ENCODE measurements at places on chromosomes 16 and 17. TPM values are rescaled to one million over a fixed set of nuclear protein-coding genes. Genes with fewer than 3 reads are reported as not detected.

The C17orf113 gene
- 0.58 TPM for total RNA-seq

GRCh38 chr16:65936096-65936495 lies 430.4 kb upstream of the CDH5 start:
- DNase-seq, result no peak

DNA sequence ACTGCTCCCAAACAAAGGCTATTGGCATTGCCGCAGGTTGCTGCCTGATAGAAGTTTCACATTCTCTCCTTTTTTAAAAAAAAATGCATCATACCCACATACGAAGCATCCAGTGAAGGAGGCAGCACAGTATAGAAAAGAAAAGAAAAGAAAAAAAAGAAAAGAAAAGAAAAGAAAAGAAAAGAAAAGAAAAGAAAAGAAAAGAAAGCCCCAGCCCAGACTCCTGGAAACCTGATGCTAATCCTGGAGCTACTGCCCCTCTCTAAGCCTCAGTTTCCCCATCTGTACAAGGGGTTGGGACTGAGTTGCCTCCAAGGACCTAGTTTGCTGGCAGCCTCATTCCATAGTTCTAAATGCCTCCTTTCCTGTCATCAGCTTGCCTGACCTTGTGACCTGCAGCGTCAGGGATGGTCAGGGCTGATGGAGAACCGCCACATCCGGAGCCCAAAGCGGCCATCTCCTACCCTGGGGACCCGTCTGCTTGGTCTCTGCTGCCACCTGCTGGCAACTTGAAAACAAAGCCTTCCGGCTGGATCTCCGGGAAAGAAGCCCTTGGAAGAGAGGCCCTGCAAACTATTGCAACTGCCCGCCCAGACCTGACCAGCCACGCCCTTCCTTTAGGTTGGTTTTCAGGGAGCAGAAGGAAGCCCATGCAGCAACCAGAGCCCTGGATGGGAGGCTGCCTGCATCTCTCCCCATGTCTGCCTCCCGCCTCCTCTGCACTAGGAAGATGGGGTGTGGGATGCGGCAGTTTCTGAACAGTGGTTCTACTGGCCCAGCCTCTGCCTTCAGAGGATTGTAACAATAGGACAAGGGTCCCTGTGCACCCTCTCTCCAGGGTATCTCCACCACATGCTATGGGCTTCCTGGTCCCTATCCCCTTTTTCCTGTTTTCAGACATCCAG lies 13.0 kb downstream of the AIPL1 start:
- peak; percentile 81 for DNase-seq

The TAC4 gene
- total RNA-seq, result not detected

DNA sequence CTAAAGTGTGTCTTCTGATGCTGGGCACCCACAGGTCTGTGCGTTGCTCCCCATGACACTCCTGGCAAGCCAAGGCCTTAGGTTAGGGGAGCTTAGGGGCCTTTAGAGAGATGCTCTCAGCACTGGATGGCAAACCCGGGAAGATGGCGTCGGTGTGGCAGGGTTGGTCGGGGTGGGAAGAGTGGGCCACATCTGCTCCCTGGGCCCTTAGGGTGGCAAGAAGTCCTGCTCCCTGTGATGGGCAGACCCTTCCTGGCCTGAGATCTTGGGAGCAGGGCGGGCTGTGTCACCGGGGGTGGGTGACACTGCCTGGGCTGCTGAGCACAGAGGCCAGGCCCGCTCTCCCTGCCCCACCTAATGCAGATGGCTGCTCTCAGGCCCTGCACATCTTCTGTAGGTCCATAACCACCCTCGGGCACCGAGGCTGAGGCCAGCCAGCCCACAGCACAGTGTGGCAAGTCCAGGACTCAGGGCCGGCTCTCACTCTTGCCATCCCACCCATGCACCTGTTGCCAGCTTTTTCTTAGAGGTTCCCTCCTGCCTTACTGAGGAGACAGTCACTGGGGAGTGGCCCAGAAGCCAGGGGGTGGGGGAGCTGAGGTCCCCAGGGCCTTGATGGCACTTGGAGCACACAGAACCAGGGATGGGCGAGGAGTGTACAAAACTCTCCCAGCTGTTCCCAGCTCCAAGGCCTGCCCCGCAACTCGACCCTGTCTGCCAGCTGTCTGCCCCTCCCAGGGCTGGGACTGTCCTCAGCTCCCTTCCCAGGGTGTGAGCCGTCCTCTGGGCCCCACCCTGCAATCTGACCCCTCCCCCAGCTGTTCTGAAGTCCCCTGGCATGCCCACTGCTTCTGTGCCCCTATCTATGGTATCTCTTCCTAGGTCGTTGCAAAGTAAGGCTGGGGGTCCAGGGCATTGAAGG lies 4.4 kb upstream of the MTSS2 start:
- DNase-seq, result no peak

The NLRC3 gene
- total RNA-seq, result 1.9 TPM

- no peak for DNase-seq
Observed at GRCh38 chr17:17036524-17036998, 5.7 kb upstream of the MPRIP start.

- peak; percentile 92 for DNase-seq
Observed at GRCh38 chr16:667780-668518, at the start of gene RHOT2. RHOT2 (plus strand) TSS chr16:668132; CDS start chr16:668200, 68 bp downstream.

- no peak for DNase-seq
Observed at GRCh38 chr17:1813088-1813487, 16.6 kb downstream of the SMYD4 start.

DNA sequence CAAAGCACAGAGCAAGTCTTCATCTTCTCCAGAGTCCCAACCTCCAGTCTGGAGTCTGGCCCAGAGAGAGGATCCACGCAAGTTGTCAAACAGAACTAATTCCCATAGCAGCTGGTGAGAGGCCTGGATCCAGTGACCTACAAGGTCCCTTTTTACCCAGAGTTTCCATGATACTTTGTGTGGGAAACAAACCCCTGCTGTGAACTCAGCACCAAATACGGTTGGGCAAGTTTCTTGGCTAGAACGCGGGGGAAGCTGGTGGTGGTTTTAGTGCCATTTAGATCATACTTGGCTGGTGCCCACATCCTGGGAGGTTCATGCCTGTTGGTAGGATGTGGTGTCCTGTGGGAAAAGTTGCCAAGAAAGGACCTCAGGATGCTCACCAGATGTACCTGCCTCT lies 18.1 kb downstream of the TMC7 start:
- no peak for DNase-seq

- DNase-seq, result no peak
Observed at GRCh38 chr17:11852912-11853311, 144.4 kb downstream of the ZNF18 start.

DNA sequence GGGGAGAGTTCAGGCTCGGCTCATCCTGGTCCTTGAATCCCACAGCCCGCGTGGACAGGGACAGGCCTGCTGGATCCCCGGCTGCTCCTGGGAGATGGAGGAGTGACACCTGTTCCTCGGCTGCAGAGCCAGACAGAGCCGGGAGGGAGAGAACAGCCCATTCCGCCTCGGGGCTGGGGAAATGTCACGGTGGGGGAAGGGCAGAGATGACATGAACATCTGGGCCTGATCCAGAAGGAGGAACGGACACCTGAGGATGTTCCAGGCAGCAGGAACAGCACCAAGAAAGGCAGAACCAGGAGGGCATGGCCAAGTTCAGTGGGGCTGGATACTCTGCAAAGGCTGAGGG lies 2.1 kb downstream of the ZNF764 start:
- no peak for DNase-seq

- peak; percentile 79 for DNase-seq
Observed at GRCh38 chr17:28725660-28726225, 290 bp downstream of the TLCD1 start.

GRCh38 chr16:69522732-69523404 lies 42.9 kb upstream of the NFAT5 start:
- DNase-seq, result no peak

The PTGES3L gene
- 0.26 TPM for total RNA-seq

DNA sequence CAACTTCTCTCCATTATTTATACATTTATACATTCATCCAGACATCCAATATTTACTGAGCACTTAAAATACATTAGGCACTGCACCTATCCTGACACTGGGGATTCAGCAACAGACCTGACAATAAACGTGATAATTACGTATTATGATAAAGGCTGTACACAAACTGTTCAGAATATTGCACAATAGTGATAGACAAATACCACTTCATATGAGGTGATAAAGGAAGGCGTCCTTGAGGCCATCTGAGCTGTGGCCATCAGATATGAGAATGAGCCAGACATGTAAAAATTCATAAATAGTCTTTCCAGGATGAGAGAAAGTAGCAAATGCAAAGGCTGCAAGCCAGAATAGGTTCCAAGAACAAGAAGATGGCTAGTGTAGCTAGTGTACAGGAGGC lies 8.6 kb downstream of the USP32 start:
- DNase-seq, result no peak

The CDH16 gene
- total RNA-seq, result 0.32 TPM

DNA sequence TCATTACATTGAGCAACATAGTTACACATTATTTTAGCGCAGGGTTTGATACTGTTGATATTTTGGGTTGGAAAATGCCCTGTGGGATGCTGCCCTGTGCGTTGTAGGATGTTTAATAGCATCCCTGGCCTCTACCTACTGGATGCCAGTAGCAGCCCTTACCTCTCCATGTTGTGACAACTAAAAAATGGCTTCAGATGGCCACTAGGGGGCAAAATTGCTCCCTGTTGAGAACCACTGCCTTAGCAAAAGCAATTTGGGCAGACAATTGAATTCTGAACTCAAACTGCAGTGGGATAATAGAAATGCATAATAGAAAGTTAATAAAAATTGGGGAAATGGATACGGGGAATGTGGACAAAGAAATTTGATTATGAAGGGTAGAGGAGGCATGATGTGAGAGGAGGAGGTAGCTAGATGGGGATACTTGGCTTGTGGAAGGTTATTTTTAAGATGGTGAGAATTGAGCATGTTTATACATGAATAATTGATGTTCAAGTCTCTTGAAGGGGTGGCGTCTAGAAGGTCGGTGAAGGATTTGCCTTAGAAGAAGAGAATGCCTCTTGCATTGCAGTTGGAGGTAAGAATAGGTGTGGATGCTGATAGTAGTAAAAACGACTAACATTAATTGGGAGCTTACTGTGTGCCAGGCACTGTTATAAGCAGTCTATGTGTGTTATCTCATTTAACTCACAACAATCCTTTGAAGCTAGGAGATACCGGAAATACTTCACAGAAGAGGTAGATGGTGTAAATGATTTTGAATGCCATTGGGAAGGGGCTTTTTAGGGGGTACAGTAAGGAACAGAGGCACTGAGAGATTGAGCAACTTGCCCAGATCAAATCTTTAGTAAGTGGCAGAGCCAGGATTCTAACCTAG lies 19.0 kb downstream of the HEATR9 start:
- DNase-seq, result peak; percentile 33

The CX3CL1 gene
- 27.8 TPM for total RNA-seq

The NEURL4 gene
- 35.2 TPM for total RNA-seq

- DNase-seq, result no peak
Observed at GRCh38 chr16:8589057-8589899, 1.0 kb downstream of the TMEM114 start.

- peak; percentile 31 for DNase-seq
Observed at GRCh38 chr16:57734308-57734924, 1.2 kb upstream of the KATNB1 start.

DNA sequence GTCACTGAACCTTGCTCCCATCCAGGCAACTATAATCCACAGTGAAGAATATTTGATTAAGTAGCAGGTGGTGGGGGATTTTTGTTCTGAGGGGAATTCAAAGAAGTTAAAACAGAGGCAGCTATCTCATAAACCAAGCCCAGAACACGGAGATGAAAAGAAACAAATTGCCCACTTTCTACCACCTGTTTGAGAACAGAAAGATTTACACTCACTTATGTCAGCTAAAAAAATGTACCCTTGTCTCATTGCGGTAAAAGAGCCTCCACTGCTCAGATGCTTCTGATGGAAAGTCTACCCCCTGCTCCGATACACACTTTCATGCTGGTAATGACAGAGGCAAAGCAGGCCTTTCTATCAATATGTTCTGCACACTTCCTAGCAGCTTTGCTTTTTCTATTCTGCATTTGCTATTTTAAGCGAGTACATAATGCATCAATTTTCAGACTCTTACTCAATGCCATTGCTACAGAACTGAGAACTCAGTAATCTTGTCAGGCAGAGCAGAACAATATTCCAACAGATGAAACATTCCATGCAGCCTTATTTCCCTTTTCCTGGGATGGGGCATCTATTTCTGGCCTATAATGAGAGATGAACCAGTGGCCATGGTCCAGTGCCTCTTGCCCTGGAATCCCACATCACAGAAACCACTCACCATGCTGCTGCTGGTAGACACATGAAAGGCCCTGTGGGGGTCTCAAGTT lies 29.0 kb downstream of the CDK5R1 start:
- no peak for DNase-seq

- DNase-seq, result no peak
Observed at GRCh38 chr17:40938981-40939380, 1.5 kb upstream of the KRT23 start.

GRCh38 chr17:53093391-53093790 lies 729.3 kb upstream of the KIF2B start:
- DNase-seq, result no peak

GRCh38 chr17:7512824-7513540 lies 28.8 kb downstream of the POLR2A start:
- no peak for DNase-seq

DNA sequence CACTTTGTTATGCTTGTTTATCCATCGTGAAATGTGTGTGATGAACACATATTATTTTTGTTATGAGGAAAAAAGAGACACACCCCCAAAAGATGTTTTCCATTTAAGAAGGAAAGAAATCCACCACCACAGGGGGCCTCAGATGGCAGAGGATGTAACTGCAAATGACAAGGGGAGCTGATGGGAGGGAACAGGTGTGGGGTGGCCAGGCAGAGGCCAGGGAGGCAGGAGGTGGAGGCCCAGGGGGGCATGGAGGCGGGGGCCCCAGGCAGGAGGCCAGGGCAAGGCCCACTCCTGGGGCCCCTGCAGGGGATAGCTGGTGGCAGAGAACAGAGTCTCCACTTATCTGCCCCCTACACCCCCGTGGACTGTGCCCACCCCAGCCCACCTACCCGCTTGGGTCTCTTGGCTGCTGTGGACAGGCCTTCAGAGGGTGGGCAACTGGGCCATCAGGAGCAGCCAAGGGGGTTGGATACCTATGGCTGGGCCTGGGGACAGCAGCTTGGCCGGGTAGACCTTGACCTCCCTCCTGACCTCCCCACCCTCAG lies 28.0 kb downstream of the PPL start:
- no peak for DNase-seq

DNA sequence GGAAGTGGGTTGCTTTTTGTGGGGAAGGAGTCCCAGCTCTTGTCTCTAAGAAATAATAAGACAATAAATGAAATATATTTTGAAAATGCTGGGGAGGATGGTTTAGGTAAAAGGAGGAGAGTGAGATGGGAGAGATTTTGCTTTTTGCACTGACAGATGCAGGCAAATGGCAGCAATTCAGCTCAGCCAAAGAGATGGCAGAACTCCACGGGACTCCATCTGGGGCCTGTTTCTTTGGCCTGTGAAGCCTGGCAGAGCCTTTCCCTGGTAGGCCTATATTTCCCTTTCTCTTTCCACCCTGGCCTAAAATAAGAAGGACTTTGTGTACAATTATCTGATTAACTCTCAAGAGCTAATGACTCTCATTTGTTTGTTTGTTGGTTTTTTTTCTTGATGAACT lies 1525.1 kb downstream of the CDH11 start:
- DNase-seq, result no peak

The SPATA2L gene
- total RNA-seq, result 12.3 TPM

The MSRB1 gene
- total RNA-seq, result 26.1 TPM

The SEC14L5 gene
- total RNA-seq, result 0.52 TPM

Measured in left lung (tissue), 14 donors.